ENCODE measurements at places on chromosomes 11 and 22.

GRCh38 chr11:20658135-20658534 lies 11.3 kb upstream of the NELL1 start:
- DNase-seq: no peak

GRCh38 chr11:11262171-11262920 lies 90.7 kb downstream of the CSNK2A3 start:
- DNase-seq: no peak

- no peak for DNase-seq
These were observed 25.3 kb downstream of the SCN3B start for GRCh38 chr11:123628936-123629683.

DNA sequence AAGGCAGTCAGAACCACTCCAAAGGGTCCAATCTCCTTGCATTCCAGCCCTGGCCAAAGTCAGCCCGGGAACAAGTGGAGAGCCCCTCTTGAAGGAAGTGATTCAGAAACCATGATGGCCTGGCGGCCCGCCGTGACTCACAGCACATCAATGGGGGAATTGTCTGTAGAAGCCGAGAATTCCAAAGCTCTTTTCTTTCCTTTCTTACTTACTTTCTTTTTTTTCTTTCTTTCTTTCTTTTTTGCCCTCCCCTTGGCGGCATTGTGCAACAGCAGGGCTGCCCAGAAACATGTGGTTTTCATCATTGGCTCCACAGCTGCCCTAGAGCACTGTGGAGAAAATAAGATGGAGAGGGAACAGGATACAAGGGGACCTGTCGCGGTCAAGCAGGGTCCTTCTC lies 140.2 kb upstream of the TIMP3 start:
- DNase-seq: no peak

GRCh38 chr11:67627441-67627811 lies 2.3 kb downstream of the NUDT8 start:
- no peak for DNase-seq

DNA sequence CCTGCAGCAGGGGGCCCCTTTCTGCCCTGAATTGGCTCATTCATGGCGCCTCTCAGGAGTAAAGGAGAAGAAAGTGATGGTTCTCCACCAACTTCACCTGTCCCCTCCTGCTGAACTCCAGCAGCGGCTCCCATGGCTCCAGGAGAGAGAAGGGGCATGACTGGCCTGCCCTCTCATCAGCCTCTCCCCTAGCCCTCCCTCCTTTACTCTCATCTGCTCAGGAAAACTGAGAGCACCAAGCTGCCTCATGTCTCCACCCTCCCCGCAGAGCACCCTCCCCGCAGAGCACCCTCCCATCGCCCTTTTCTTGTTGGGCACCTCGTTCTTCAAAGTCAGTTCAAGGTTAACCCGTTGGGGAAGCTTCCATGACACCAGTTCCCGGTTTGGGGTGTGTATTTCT lies 82.1 kb upstream of the ATXN10 start:
- no peak for DNase-seq

- no peak for DNase-seq
These were observed 1.2 kb downstream of the GUCY1A2 start for GRCh38 chr11:107017104-107017432.

GRCh38 chr11:12245549-12246016 lies 131.8 kb upstream of the PARVA start:
- no peak for DNase-seq
